Stimulated activated CD8-positive, alpha-beta memory T cell treated with anti-CD3 and anti-CD28 coated beads, Interleukin-7, amount 100 ng/mL, for 48 hours (primary cell): ENCODE measurements at places on chromosomes 12 and 14.

- DNase-seq: no peak
Observed at GRCh38 chr14:100221533-100222223, 17.3 kb upstream of the YY1 start.

GRCh38 chr12:66008985-66009384 lies 121.6 kb downstream of the LLPH start:
- DNase-seq: no peak

DNA sequence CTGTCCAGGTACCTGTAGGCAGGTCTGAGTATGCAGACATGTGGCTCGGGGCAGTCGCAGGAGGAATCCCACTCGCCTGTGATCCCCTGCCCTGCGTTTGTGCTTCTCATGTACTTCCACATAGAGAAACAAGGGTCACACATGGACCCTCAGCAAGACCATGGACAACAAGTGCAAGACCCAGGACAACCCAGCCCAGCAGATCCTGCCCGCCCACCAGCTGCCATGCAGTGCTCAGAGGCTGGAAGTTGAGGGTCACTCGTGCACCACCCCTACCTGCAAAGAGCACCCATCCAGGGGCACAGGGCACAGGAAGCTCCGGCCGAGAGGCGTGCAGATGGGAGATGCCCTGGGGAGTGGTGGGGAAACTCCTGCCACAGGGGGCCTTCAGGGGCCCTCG lies 67.5 kb upstream of the C14orf180 start:
- DNase-seq: no peak

DNA sequence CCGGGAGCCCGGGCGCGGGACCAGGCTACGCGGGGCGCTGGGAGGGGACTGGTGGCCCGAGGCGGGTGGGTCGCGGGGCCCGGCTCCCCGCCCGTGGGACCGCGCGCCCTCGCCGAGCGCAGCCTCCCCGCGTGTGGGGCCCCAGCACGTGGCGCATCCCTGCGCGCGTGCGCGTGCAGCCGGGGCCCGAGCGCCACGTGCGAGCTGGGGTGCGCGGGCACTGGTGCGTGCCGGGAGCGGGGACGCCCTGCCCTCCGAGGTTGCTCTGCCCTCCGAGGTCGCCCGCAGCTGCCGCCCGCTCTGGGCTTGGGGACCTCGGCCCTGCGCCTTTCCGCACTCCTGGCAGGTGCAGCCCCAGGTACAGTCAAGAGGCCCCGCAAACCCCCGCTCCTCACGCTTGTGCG lies 365 bp upstream of the CCDC88C start:
- no peak for DNase-seq

DNA sequence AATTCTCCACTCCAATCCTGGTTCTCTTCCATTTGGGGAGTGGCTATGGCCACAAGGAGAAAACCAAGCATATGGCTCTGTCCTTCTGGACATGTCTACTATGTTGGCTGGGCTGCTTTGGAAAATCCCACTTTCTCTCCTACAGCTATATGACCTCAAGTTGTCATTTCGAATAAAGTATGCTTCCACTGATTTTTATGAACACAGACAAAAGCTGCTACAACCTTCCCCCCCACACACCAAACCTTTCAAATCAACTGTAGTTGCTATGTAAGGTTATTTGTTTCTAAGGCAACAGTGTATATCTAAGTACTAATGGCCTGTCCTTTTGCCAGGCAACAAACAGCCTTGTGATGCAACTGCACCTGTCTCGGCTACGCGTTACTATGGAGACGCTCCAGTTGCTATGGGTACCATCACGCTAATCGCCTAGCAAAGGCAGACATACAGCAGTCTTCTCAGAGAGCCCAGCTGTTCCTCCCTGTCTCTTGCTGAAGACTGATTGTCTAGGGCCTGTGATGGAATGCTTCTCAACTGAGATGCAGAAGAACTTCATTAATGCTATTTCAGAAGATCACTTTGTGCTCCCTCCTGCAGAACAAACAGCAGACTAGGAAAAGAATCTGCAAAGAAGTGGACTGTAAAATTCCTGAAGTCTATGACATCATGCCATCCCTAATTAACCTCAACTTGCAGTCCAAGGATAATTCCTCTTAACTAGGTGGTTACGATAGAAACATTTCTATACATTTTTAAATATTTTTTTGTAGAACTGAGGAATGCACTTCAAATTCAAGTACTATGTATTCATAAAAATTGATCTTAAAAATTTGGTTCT lies 67.6 kb downstream of the FOXN3 start:
- DNase-seq: no peak

DNA sequence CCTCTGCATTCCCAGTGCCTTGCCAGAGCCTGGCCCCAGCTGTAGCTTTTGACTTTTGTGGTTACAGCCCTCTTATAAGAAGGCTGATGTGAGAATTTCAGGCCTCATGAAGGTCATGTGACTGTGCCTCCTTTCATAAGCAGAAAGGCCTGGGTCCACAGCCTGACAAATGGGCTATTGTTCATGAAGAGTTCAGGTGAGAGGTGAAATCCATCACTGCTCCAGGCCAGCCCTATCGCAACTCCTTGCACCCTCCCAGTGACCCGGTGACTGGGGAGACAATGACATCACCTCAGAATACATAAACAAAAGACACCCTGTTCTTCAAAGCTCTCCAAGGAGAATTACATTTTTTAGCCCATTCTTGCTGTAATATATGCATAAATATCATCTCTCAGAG lies 321.5 kb downstream of the PCNX1 start:
- DNase-seq: no peak

GRCh38 chr12:1606021-1606622 lies 11.7 kb upstream of the FBXL14 start:
- no peak for DNase-seq

DNA sequence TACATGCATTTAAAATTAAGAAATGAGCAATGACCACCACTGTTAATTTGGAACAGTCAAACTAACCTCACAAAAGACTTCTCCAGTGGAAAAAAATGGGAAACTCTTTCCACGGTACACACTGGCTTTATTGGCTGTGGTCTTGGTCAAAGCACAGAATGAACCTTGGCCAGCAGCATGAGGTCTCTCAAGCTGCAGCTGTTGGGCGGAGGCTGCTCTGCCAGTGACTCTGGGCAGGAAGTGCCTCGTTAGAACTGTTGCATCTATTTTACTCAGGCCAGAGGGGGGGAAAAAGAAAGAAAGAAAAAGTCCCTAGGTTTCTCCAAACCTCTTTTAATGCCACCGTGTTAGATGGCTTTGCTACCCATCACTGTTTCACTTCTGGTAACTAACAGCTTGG lies 279.8 kb upstream of the DIO2 start:
- DNase-seq: no peak

DNA sequence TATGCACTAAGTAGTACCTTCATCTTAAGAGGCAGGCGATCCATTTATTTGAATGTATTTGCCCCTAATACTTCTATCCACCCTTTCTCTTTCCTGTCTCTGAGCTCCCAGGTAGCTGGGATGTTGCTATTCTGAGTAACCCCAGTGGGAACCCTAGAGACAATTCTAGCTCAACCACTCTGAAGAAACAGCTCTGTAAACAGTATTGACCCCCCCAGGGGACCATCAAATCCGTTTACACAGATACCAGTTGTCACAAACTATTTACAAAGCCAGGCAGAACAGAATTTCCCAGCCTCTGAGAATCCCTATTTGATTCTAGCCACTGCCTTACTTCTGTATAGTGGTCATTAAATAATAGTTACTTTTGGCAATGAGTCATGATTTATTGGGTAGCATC lies 64.9 kb downstream of the MIPOL1 start:
- DNase-seq: no peak

DNA sequence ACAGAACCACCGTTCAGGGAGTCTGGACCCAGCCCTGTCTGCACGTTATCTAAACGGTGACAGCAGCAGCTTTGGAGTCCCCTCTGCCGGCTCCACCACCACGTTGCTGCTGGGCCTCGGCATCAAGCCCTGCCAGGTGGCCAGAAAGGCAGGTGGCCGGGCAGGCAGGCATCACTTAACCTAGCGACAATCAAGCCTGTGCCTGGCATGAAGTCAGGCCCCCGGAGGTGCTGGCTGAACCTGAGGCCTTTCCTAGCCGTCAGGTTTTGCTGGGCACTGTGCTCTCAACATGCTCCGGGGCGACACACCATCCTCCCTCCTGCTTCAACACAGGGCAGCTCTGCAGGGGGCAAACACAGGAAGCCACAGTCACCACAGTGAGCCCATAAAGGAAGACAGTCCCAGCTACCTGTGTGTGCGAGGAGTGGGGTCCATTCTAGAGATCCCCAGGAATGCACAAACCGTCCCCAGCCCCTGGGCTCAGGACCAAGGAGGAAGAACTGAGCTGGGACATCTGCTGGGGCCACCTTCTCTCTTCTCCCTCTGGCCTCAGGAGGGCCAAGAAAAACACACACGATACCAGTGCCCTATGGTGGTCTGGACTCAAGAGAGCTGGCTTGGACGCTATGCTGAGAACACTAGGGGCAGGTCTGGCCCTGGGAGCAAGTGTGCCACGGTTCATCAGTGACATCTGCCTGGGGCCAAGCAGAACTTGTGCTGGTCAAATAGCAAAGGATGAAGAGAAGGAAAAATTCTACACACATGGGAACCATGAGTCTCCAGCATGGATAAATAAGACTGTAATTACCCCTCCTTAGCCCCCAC lies 44.7 kb downstream of the CCDC88C start:
- no peak for DNase-seq

DNA sequence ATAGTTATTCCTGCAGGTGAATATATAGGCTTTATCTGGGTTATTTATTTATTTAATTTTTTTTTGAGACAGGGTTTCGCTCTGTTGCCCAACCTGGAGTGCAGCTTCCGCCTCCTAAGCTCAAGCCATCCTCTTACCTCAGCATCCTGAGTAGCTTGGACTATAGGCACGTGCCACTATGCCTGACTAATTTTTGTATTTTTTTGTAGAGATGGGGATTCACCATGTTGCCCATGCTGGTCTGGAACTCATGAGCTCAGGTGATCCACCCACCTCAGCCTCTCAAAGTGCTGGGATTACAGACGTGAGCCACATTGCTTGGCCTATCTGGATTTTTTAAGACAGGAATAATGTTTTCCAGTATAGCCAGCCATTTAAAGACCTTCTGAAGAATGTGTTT lies 2.0 kb downstream of the RAN start:
- no peak for DNase-seq

- DNase-seq: no peak
Observed at GRCh38 chr12:57233357-57234232, 4.1 kb downstream of the SHMT2 start.

DNA sequence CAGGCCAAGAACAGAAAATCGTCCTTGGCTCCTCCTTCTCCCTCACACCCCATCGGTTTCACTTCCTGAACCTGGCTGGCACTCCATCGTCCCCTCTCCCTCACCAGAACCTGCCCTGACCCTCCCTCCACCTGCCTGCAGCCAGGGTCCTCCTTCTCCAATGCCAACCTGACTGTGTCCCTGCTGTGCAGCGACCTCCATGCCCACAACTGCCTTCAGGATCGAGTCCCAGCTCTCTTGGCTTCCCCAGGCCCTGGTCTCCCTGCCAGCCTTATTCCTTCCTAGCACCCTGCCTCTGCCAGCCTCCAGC lies 19.8 kb downstream of the HVCN1 start:
- no peak for DNase-seq

DNA sequence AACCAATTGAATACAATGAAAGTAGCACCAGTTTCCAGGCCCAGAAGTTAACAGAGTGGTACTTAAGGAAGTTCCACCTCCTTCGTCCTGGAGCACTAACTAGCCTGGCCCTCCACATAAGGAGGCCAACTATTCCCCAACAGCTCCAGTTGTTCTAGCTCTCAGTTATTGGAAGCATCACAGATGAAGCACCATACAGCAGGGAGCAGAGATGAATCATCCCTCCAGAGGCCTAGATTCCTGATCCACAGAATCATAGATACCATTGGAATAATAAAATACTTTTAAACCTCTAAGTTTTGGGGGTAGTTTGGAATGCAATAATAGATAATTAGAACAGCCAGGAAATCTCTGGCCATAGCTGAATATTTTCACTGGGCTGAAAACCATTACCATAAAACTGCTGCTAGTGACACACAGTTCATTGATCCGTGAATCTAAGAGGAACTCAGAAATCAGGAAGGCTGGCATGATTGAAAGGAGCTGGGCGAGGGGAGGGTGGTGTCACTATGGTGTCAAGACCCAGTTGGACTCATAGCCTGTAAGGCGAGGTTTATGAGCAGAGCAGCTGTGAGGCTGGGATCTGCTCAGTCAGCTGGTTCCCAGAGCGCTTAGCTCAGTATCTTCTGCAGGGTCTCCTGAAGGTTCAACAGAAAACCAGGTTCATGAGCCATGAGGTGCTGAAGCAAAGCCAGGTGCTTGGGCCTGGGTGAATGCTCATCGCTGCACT lies 371.4 kb upstream of the TMTC1 start:
- no peak for DNase-seq

- no peak for DNase-seq
Observed at GRCh38 chr12:116123451-116124258, 153.8 kb downstream of the MED13L start.

- no peak for DNase-seq
Observed at GRCh38 chr12:5898874-5899273, 46.2 kb downstream of the ANO2 start.

- no peak for DNase-seq
Observed at GRCh38 chr12:105223352-105223845, 12.6 kb downstream of the APPL2 start.

- DNase-seq: no peak
Observed at GRCh38 chr14:75298187-75298965, 19.7 kb downstream of the FOS start.

DNA sequence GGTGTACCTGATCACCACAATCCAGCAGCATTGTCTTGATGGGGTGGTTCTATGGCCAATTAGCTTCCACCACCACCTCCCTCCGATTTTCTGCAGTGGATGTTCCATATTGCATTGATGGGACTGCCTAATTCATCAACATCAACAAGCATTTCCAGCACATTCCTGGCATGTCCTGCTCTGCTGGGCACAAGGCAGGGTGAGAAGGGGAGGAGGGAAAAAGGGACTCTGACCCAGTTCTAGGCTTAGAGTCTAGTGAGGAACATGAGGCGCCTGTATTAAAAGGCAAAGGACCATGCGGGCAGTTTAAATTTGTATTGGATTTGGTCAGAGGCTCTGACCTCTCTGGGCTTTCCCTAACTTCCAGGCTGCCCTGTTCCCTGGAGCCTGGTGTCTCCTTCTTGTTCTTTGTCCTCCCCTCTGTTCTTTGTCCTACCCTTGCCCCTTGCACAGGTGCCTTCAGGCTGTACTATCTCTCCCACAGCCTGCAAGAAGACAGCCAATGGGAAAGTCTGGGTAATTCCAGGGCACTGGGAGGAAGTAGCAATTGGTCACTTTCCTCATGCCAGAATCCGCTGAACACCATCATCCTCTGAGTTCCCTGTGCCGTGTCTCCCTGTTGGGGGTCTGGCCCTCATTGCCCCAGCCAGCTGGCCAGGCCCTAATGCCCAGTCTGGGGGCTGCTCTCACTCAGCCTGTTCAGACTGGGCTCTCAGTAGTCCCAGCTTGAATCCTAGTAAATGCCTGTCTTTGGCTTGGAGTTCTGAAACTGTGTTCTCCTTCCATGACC lies 43.3 kb downstream of the TSPAN11 start:
- no peak for DNase-seq

- no peak for DNase-seq
Observed at GRCh38 chr12:75427491-75427890, 36.6 kb downstream of the GLIPR1L2 start.

- no peak for DNase-seq
Observed at GRCh38 chr14:101022121-101022520, 118.6 kb upstream of the RTL1 start.
